ENCODE measurements at places on chromosomes 12 and 14. TPM values are rescaled to one million over a fixed set of nuclear protein-coding genes. Genes with fewer than 3 reads are reported as not detected.

CD27 gene
- total RNA-seq, result 0.27 TPM

CLEC4D gene
- total RNA-seq, result not detected

LBHD2 gene
- total RNA-seq, result not detected

KRT83 gene
- total RNA-seq, result not detected

CCDC198 gene
- total RNA-seq, result not detected

ARF6 gene
- 28.1 TPM for total RNA-seq

RAD9B gene
- 2.4 TPM for total RNA-seq

SCN8A gene
- total RNA-seq, result 0.25 TPM

PPM1H gene
- 7.4 TPM for total RNA-seq

SLC25A21 gene
- 0.25 TPM for total RNA-seq

SSPN gene
- 19.9 TPM for total RNA-seq

FSCB gene
- total RNA-seq, result not detected

TC2N gene
- total RNA-seq, result 9.4 TPM

ADCY6 gene
- total RNA-seq, result 88.4 TPM

CDCA3 gene
- total RNA-seq, result 0.91 TPM

PIP4P1 gene
- 18.0 TPM for total RNA-seq

AQP2 gene
- not detected for total RNA-seq

FBRSL1 gene
- total RNA-seq, result 56.3 TPM

PMEL gene
- 0.58 TPM for total RNA-seq

PMCH gene
- total RNA-seq, result not detected

ARHGEF25 gene
- total RNA-seq, result 8.1 TPM

Data from heart left ventricle (tissue), 16 donors.